ENCODE measurements at places on chromosomes 1 and 21.

GRCh38 chr1:79161077-79161476, 154.5 kb upstream of the ADGRL4 start:
- no peak for DNase-seq

- DNase-seq = no peak
Measured at GRCh38 chr1:166977951-166978350, 2.6 kb upstream of the ILDR2 start.

DNA sequence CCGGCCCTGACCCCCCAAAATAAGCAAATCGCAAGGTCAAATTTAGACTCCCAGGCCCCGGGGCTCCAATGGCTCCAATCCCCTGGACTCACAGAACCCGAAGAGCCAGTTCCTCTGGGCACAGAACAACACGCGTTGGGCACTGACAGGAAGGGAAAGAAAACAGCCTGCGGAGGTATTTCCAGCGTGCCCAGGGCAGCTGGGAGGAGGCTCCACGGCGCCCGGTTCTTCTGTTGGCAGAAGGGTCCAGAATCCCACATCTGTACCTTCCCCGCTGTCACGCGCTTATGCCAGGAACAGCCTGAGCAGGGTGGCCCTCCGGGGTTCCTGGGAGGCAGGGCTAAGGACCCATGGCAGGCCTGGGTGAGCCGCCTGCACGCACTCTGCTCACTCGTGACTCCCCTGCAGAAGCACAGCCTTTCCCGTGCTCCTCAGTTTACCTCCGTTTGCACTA, 85.5 kb downstream of the RIPK4 start:
- DNase-seq = no peak

DNA sequence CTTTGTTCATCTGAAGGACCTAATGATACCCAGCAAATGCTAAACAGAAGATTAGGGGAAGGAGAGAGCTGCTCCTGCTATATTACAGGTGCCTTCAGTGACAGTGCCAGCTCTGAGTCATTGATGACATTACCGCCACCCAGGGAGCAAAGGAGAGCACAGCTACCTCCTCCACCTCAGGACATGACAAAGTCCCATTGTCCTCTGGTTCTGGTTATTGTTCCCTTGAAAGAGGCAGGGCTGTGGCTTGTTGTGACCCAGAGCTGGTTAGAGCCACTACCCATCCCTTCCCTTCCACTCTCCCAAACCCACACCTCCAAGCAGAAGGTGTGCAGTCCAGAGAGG, 363.5 kb upstream of the DUSP10 start:
- no peak for DNase-seq

DNA sequence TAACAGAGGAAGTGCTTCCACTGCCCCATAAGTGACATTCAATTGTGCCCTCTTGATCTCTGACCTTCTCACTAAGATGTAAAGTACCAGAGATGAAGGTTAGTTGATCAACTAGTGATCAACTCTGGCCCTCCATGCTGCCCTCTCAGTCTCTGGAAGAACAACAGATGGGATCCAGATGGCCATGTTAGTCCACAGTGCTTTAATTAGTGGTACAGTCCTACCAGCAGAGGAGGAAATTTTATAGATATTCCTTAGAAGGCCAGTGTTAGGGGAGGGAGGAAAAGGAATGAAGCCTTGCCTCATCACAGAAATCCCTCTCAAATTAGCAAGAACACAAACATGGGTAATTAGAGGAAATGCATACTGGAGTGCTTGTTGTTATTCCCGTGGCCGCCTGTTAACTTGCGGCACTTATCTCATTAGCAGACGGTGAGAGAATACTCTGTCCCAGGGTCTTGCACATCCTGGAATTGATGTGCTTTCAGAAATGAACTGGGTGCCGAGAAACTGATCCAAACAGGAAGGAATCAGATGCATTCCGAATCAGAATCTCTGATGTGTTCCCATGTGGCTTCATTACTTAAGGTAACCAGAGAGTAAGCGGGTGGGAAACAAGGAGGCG, 91.1 kb upstream of the RGS4 start:
- DNase-seq = no peak

DNA sequence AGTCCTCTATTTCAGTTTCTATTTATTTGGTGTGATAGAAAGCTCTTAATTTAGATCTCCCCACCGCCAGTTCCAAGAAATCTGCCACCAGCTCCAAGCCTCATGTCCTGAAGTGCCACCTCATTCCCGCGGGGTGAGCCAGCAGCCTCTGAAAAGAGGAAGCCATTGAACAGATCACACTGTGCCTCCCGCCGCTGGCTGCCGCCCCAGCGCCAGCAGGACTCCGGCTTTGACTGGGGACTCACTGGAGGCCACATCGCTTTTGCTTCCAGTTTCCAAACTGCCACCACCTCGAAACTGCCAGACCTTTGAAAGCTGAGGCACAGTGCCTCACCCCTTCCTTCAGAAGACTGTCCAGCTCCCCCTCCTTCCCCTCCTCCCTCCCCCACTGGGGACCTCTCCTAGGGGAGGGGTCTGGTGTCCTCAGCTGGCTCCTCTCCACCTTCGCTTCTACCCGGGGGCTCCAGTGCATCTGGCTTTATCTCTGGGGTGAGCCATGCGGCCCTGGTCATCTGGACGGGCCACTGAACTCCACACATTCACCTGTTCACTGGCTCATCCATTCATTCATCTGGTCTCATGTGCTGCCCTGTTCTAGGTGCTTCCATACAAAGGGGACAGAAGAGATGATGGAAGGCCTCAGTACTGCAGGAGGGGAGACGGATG, 58.9 kb downstream of the VPS26C start:
- DNase-seq = no peak

DNA sequence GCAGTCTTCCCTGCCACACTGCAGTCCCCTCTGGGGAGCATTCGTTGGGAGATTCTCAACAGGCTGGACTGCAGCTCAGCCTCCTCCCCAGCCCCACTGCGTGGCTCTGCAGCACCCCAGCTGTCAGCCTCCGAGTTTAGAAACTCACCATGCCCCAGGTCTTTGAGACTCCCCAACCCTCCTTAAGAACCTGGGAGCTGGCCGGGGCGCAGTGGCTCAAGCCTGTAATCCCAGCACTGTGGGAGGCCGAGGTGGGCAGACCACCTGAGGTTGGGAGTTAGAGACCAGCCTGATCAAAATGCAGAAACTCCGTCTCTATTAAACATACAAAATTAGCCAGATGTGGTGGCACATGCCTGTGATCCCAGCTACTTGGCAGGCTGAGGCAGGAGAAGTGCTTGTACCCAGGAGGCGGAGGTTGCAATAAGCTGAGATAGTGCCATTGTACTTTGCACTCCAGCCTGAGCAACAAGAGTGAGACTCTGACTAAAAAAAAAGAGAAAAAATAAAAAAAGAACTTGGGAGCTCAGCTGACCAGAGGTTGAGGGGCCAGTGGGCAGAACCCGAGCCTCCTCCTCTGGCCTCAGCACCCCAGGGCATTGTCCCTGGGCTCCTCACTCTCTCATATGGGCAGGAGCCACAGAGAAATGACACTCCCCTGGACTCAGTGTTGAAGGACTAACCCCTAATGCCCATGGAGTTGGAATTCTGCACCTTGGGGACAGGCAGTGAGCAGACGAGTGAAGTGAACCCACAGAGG, 5.6 kb downstream of the OLIG2 start:
- no peak for DNase-seq

DNA sequence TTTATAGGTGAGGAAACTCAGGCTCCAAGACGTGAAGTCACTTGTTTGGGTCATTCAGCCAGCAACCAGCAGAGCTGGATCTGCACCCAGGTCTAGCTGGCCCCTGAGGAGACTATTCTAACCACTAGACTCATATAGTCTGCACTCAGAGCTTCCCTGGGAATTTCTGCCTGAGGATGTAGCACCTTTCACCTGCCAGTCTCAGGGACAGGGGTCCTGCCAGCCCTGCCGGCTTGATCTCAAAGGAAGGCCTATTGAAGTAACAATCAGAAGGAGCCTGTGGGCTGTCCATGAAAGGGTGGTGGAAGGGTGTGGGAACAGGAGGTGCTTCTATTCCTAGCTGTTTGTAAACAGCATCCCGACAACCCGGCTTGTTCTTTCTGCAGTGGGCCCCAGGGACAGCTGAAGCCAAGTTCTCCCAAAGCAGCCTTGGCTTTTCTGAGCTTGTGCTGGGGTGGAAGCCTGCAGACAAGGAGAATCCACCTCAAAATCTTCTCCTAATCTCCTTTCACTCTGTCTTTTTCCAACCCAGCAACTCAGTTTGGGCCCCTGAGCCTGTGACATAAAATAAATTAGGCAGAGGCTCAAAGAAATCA, 7.8 kb downstream of the LMOD1 start:
- no peak for DNase-seq

- no peak for DNase-seq
Measured at GRCh38 chr1:101188331-101188730, 48.5 kb upstream of the S1PR1 start.

- no peak for DNase-seq
Measured at GRCh38 chr1:205604059-205604458, 27.8 kb downstream of the ELK4 start.

DNA sequence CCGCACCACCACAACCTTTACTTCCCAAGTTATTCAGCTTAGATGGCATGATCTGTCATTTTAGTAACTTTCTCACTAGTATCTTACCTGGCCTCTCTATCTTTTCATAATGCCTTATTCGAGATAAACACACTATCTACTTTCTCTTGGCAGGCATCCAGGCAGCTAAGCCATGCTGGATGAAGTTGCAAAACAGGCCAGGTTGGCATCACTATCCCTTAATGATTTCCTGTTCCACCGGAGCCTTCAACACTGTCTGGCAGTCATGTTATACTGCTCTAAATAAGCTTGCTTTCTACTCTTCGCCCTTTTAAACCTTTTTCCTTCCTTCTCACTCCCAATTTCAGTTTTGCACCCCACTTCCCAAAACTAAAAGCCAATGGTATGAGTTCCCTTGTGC, 12.0 kb upstream of the KCNH1 start:
- no peak for DNase-seq

DNA sequence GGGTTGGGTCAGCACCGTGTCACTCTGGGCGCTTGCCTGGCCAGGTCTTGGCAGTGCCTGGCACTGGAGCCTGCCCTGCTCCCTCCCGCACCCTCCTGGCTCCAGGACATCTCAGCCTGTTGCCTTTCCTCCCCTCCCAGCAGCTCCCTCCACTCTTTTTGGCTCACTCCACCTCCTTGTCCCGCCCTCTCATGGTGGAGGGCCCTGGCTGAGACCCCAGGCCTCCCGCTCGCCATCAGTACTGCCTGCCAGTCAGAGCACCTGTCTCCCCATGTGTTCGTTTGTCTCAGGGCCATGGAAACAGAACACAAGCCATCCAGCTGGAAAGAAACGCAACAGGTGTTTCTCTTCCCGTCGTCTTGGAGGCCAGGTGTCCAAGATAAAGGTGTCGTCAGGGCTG, 61.0 kb downstream of the B3GALT5 start:
- no peak for DNase-seq

GRCh38 chr1:201721082-201722049, 107.6 kb upstream of the IPO9 start:
- DNase-seq = no peak

- no peak for DNase-seq
Measured at GRCh38 chr1:156414461-156415064, 45.6 kb downstream of the RHBG start.

DNA sequence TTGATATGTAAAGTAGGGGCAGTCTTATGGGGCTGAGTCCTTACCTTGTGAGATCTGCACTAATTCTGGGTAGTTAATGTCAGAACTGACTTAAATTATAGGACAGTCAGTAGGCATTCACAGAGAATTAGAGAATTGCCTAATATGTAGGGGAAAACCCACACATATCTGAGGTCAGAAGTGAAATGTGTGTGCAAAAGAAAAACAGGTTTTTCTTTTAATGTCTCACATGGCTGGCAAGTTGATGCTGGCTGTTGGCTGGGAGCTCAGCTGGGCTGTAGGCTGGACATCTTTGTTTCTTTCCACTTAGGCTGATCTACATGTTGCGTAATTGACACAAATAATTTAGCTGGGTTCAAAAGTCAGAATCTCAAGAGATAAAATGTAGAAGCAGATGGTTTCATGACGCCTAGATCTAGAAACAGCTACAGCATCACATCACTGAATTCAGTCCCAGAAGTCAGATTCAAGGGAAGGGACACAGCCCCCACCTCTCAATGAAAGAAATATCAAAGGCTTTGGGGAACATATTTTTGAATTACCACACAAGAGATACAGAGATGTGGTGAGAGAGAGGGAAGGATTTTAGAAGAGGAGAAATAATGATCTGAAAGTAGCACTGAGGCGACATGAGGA, 98.9 kb downstream of the TNFSF18 start:
- DNase-seq = no peak

DNA sequence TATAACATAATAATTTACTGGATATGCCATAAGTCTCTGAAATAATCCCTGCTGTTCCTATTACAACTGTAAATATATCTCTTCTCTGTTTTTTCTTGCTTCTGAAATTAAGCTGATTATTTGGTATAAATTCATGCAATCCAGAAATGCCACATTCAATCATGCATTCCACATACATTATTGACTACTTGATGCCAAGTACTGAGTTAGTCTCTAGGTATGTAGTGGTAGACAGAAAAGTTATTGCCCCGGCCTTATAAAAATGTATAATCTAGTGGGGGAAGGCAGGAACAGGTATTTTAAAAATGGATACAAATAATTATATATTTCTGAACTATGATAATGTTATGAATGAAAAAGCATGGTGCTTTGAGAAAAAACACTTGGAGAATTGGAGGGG, 338.6 kb upstream of the SNX7 start:
- no peak for DNase-seq

DNA sequence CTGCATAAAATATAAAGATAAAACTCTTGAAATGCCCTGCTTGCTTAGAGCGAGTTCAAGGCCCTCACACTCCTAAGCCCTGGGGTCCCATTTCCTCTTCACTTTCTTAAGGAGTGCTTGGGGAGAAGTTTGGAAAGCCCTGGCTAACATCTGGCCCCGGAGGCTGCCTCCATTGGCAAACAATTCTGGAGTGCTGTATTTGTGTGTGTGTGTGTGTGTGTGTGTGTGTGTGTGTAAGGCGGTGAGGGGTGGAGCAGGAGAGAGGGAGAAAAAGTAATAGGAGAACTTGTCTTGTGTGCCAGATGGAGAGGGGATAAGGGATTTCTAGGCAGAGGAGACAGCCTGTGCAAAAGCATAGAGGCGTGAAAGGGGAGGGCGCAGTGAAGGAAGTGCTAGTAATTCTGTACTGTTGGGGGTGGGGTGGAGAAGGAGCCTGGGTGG, 578 bp upstream of the TRIM62 start:
- peak; percentile 87 for DNase-seq

GRCh38 chr1:35448344-35448801, 108.8 kb downstream of the KIAA0319L start:
- DNase-seq = no peak

DNA sequence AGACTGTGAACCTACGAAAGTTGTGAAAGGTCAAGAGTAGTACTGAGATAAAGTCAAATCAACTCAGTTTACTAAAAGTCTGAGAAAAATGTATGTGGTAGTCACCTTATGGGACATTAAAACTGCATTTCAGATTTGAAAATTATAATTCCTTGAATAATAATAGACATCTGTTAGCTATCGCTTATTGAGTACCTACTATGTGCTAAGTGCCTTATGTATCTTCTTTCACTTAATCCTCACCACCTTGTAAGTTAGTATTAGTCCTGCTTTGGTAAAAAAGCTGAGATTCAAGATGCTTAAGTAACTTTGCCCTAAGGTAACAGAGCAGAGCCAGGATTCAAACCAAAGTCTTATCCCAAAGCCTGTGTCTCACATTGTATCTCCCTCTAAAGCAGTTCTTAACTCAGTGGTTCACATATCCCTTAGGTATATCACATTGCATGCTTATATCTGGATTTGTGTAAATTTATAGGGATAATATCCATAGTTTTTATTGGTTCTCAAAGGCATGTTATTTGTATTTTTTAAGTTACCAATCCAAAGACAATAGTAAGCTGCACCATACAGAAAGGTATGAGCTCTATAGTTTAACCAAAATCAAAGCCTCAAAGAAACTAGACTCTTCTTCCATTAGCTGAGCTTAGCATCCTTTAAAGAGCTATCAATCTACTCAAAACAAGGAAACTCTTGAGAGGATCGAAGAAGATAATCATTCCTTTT, 865 bp downstream of the PIGC start:
- DNase-seq = no peak
